ENCODE measurements at places on chromosomes 11 and 22.

DNA sequence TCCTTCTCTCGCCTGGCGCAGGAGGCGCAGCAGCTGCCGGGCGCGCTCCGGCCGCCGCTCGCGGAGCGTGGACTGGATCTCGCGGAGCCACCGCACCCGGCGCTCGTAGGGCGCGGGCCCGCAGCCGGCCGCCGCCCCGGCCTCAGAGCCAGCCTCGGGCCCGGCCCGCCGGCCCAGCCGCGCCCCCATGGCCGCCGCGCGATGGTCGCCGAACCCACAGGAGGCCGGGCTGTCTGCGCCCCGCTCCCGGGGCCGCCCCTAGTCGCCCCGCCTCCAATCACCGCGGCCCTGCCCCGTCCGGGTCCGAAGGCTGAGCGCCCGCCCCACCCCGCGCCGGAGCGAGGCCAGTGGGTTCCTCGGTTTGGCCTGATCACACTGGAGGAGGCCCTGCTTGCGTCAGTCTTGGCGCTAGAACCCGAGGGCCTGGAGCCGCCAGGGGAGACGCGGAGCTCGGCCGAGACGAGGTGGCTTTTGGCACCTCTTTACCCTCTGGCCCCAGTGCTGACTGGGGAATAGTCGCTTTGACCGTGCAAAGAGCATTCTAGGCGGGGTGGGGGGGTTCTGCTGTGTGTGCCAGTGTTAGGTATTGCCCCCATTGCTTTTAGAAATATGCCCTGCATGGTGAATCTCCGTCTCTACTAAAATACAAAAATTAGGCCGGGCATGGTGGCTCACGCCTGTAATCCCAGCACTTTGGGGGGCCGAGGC, at the start of gene LRRC75B:
LRRC75B (minus strand) TSS at position 223 of the 708 bp plus-strand sequence; CDS start at position 189, 34 bp downstream.
- peak; percentile 17 for DNase-seq

DNA sequence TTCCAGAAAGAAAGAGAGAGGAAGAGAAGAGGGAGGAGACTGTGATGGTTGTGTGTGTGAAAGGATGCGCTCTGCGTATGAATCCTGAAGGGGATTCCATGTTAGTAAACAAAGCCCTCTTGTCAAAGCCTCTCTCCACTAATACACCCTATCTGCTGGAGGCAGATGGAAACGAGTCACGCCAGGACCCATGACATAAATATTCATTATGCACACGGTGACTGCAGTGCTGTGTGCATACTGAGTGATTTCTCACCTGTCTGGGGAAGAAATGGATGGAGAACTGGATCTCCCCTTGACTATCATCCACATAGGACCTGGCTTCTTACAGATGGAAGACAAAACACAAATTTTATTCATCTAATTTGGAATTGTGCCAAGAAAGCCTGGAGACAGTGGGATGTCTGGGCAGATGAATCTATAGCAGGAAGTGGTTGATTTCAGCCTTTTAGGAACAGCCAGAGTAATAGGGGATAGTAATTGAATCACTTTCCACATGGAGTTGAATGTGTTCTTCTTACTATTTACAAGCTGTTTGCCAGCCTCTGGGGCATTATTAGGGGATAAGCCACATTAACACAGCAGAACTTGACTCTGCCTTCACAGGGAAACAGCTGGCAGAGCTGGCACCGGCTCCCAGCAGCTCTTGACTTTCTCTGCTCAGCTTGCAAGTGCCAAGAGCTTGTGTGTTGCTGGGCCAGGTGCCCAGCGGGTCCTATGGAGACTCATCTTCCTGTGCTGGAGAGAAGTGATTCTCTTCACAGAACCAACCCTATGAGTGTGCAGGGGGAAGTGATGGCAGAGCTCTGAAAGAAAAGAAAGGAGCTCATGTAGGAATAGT, 9.0 kb downstream of the MTNR1B start:
- DNase-seq, result peak; percentile 97

DNA sequence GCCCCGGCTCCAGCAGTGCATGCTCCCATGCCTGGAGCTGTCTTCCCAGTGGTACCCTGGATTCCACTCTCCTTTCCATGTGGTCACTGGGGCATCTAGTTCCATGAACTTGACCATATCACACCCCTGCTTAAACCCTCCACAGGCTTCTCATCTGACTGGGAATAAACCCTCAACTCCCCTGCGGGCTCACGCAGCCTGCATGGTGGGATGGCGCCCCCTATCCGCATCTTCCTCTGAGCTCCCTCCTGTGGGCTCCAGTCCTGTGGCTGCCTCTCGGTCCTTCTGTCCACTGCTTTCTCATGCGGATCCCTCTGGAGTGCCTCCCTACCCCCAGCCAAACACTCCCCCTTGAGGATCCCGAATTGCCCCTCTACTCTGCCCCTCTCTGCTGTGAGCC, 41.4 kb upstream of the TTLL12 start:
- peak; percentile 19 for DNase-seq

- no peak for DNase-seq
Measured at GRCh38 chr11:10139143-10139542, 154.9 kb downstream of the SBF2 start.

GRCh38 chr11:127345819-127346459, 345.4 kb upstream of the KIRREL3 start:
- peak; percentile 38 for DNase-seq

DNA sequence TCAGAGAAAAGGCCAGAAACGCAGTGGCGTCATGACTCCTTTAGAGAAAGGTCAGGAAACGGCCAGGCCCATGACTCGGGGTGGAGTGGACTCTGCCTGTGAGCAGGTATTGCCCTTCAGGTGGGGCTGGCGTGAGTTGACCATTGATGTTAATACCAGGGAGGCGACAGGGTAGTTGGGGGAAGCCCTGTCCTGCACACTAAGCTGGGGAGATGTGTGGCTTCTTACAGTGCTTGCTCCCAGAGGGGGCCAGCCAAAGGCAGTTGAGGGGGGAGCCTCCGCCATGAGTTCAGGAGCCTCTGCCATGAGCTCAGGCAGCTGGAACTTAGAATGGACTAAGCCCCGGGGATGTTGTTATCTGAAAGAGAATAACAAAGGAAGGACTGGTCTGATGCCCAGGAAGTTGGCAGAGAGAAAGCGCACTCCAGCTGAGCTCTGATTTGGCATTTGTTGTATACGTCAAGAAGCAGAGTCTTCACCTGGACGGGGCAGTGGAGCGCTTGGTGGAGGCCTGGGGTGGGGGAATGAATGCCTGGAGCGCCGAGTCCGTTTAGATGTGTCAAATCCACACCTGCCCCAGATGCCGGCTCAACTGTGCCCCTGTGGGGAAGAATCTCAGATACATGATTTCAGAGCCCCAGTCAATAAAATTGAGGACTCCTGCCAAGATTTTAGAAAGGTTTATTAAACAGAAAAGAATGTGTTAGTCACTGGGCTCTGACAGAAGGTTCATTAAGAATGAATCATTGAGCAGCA, 222.5 kb downstream of the TBC1D22A start:
- peak; percentile 40 for DNase-seq
